Regular cardiac myocyte (primary cell): ENCODE measurements at places on chromosomes 1 and 21. TPM values are rescaled to one million over a fixed set of nuclear protein-coding genes. Genes with fewer than 3 reads are reported as not detected.

Gene EPHA2
- total RNA-seq: 33.5 and 103 TPM in 2 replicates

Gene AK4
- 98.2 and 116 TPM in 2 replicates for total RNA-seq

Gene PLA2G2C
- total RNA-seq: not detected in 2 replicates

Gene CYYR1
- total RNA-seq: under 0.01 and 0.56 TPM in 2 replicates
